SJSA1 (cell line): ENCODE measurements at places on chromosomes 11 and 22. TPM values are rescaled to one million over a fixed set of nuclear protein-coding genes. Genes with fewer than 3 reads are reported as not detected.

DNA sequence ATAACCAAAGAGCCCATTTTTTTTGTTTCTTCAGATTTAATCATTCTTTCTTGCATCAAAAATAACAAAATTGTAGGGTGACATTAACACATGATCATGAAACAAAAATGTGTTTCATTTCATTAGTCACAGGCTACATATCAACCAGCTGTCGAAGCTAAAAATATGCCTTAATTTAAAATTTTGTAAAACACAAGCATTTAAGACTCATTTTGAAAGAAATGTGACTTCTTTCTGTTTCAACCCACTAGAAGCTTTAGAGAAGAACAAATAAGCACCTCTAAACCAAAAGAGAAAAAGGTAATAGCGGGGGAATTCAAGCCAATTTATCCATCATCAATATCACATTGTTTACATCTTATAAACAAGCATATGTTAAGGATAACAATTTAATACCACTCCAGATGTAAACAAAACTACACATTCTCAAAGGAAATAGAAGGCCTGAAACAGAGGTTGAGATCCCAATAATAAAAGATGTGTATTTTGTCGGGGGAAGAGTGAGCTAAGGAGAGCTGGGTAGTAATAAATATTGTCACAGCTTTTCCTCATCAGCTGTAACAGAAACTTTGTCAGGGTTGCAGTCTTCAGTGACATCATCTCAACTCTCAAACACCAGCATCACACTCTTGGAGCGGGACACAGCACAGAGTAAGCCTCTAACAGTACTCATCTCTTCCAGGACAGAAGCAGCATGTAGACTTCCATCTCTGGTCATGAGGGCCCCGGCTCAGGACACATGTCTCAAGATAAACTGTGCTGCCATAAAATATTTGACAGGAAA is 42.0 kb downstream of the ALG9 start:
- DNase-seq, result no peak

DNA sequence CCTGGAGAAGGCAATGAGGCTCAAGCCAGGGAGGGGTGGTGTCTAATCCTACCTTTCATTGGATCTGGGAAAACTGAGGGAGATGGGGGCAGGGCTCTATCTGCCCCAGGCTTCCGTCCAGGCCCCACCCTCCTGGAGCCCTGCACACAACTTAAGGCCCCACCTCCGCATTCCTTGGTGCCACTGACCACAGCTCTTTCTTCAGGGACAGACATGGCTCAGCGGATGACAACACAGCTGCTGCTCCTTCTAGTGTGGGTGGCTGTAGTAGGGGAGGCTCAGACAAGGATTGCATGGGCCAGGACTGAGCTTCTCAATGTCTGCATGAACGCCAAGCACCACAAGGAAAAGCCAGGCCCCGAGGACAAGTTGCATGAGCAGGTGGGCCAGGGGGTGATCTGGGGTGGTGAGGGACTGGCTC is at the start of gene FOLR1:
FOLR1 (plus strand) TSS at position 180 of the 421 bp plus-strand sequence; CDS start at position 214, 34 bp downstream.
- DNase-seq, result no peak

Gene TNNT3
- 7.5 and 8.0 TPM in 2 replicates for total RNA-seq

DNA sequence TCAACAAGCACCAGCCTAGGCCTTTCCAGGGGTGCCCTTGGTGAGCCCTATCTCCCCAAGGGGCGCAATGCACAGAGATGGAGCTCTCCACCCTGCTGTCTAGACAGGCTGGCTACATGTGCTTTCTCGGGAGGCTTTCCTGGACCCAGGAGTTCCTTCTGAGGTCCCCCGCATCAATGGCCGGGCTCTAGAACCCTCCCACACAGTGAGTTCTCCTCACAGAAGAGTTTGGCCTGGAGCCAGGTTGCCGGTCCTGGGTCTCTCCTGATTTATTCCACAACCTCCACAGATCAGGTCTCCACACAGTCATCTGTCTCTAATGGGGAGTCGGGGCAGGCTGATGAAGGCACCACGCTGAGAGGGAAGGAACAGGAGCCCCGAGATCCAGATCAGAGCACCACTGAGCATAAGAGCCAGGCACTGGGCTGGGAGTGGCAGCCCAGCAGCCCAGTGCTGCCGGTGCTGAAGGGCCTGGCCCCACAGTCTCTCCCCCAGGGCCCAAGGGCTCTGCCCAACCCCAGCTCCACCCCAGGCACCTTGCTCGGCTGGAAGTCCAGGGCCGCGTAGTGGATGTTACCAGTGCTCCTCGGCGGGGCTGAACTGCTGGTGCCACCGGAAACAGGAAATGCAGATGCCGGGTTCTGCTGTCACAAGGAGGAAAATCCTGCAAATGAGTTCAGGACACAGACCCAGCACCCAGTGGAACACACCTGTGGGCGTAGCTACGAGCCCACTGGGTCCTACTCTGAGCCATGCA is 44.7 kb downstream of the GAB4 start:
- DNase-seq, result peak; percentile 31

- no peak for DNase-seq
These were observed 111.1 kb upstream of the TTC12 start for GRCh38 chr11:113203141-113203753.

Gene TEX54
- total RNA-seq, result not detected in 2 replicates

Gene KCNK7
- 0.13 TPM in 1 of 2 replicates, not detected in the other for total RNA-seq

Gene FGF3
- total RNA-seq, result not detected in 2 replicates
